ENCODE measurements at places on chromosomes 4 and X.

- DNase-seq, result no peak
These were observed 166.6 kb upstream of the SLC7A11 start for GRCh38 chr4:138408758-138409157.

DNA sequence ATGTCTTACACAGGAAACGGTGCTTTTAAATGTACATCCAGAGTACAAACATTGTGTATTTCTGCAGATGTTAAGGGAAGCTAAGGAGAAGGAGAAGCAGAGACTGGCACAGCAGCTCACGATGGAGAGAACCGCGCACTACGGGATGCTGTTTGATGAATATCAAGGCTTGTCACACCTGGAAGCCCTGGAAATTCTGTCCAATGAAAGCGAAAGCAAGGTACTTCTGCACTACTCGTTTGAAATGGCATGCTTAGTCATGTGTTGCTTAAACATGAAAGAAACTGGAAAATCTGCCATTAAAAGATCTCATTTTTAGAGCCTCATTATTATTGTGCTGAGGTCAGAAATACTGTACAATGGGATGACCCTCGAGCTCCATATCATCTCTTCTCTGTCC is 47.2 kb downstream of the FAM114A1 start:
- DNase-seq, result no peak

GRCh38 chr4:62080431-62080830 is 880.3 kb downstream of the ADGRL3 start:
- DNase-seq, result no peak

- no peak for DNase-seq
These were observed 103.6 kb downstream of the RTL3 start for GRCh38 chrX:78555401-78555980.

GRCh38 chrX:139222511-139223200 is 307.9 kb upstream of the F9 start:
- DNase-seq, result no peak

DNA sequence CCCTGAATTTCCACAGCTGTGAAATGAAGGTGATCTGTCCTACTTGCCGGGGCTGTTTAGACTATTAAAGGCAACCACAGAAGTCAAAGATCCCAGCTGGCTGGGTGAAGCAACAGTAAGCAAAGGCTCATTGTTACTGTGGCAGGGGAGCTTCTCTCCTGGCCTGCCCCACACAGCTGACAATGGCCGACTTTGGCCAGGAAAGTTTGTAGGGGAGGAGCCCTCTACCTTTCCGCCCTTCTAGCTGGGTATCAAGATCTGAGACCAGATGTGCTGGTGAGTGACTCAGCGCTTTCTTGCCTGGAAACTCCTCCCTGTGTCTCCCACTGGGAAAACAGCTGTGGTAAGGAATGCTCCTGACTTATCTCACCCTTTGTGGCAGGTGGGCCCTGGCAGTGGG is 21.1 kb downstream of the RASSF6 start:
- no peak for DNase-seq

GRCh38 chr4:178423366-178423765 is 981.1 kb upstream of the AGA start:
- DNase-seq, result no peak

DNA sequence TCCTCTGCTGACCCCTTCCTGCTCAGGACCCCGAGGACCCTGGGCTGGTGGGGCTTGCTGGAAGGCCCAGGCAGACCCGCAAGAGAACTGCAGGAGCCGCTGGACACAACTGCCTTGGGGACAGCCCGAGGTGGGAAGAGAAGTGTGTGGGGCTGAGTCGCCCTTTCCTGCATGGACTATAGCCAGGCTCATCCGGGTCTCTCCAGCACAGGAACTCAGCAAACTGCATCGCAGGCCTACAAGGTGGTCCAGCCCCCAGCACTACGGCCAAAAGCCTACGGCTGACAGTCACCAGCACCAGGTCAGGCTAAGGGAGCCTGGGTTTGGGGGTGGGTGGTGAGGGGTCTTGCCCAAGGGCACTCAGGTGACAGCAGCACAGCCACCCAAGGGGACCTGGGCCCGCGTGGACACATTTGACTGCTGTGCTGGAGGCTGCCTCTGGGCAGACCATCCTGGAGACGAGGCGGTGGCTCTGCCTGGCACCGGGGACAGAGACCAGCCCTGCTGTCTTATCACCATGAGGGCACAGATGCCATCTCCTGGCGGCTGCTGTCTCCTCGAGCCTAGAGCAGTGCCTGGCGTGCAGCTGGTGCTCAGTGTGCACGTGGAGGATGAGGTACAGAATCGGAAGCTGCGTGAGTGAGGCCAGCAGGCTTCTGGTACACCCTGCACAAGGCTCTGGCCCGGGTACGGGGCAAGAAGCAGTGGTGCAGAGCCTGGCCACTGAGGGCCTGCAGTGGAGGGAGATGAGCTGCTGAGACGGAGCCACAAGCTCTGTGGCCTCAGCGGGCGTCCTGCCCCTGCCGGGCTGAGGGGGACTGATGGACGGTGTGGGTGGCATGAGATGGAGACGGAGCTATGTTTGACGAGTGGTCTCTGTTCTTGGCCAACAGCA is 15.1 kb downstream of the LRPAP1 start:
- DNase-seq, result no peak

GRCh38 chr4:158053086-158053485 is 119.7 kb downstream of the GASK1B start:
- DNase-seq, result no peak

DNA sequence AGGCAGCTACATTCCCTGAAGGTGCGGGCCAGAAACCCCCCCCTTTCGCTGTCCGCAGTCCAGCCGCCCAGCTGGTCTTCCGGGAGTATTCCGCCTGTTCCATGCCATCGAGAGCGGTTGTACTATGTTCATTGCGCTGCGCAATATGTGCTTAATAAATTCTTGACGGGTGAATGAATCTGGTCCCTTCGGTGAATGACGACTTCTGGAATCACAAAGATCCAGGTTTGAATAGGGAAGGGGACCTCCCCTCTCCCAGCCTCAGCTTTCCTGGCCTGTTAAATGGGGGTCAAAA is 777 bp upstream of the TFE3 start:
- DNase-seq, result no peak

GRCh38 chrX:67563469-67564448 is 19.9 kb downstream of the AR start:
- DNase-seq, result no peak

- no peak for DNase-seq
These were observed 1.7 kb downstream of the UNC5C start for GRCh38 chr4:95546866-95547714.

GRCh38 chr4:141099326-141099725 is 33.9 kb downstream of the RNF150 start:
- no peak for DNase-seq

GRCh38 chr4:82293304-82293703 is 80.5 kb downstream of the HNRNPD start:
- DNase-seq, result no peak

GRCh38 chr4:77449171-77449570 is 156.4 kb upstream of the CXCL13 start:
- DNase-seq, result no peak

- no peak for DNase-seq
These were observed 49.1 kb downstream of the ABCG2 start for GRCh38 chr4:88109123-88109881.

DNA sequence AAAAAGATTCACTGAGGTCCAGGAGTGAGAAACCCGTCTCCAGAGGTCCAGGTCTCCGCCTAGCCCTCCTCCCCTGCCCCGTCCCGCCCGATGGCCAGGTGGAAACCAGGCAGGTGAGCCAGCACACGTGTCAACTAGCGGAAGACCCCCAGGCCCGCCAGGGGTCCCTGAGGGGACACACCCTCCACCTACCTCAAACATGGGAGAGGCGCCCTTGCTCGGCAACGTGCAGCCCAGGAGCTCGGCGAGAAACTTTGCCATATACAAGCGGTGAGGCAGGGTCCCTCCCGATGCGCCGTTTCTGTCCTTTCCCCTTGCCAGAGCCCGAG is 330.0 kb downstream of the HNRNPD start:
- no peak for DNase-seq

- DNase-seq, result no peak
These were observed 12.1 kb downstream of the ARMCX6 start for GRCh38 chrX:101605728-101606127.

- no peak for DNase-seq
These were observed 49.1 kb downstream of the DHRSX start for GRCh38 chrX:2451501-2452316.

DNA sequence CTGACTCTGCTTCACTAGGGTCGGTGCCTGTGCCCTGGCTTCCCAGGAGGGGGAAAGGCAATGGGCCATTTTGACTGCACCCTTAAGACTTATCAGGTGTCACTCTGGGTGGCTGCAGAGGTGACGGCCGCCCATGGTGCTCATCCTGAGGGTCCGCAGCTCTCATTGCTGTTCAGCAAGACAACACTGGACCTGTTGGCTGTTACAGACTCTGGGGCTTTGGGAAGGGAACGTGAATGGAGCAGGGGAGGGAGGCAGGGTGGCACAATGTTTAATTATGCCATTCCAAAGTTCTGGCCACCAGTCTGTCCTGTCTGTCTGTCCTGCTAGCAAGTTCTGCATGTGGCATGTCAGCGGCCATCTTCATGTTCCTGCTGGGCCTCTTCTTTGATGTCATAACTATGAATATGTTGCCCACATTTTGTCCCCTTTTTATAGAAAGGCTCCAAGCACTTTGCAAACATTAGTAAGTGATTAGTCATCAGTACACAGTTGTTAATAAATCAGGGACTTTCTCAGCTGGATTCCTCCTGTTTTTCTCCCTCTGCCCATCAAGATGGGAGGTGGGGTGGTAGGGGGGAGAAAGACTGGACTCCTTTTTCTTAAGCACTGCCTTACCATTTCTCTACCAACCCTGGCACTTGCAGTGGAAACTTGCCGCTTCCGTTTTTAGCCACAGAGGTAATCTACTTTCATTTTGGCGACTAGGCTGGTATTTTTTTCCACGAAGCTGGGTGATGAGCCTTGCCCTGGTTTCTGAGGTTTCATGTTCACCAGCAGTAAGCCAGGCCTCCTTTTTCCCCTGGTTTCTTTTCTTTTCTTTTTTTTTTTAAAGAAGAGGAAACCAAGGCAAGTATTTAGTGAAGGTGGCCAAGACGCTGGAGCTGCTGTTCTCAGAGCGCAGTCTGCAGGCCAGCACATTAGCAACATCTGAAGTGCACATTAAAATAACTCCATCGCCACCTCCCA is 88.6 kb upstream of the TRIM2 start:
- DNase-seq, result no peak

GRCh38 chrX:120244735-120245498 is 5.7 kb upstream of the ZBTB33 start:
- DNase-seq, result peak; percentile 76

GRCh38 chr4:138686106-138686835 is 329.3 kb upstream of the NOCT start:
- peak; percentile 26 for DNase-seq

- DNase-seq, result no peak
These were observed 27.7 kb upstream of the PROM1 start for GRCh38 chr4:16111533-16111932.

- DNase-seq, result no peak
These were observed 41.0 kb downstream of the MID1 start for GRCh38 chrX:10579112-10580011.

GRCh38 chr4:68163754-68164153 is 34.1 kb upstream of the TMPRSS11F start:
- no peak for DNase-seq

- DNase-seq, result no peak
These were observed 354.6 kb downstream of the GRID2 start for GRCh38 chr4:92658318-92658717.

- no peak for DNase-seq
These were observed 244.1 kb downstream of the CRLF2 start for GRCh38 chrX:968148-968965.

DNA sequence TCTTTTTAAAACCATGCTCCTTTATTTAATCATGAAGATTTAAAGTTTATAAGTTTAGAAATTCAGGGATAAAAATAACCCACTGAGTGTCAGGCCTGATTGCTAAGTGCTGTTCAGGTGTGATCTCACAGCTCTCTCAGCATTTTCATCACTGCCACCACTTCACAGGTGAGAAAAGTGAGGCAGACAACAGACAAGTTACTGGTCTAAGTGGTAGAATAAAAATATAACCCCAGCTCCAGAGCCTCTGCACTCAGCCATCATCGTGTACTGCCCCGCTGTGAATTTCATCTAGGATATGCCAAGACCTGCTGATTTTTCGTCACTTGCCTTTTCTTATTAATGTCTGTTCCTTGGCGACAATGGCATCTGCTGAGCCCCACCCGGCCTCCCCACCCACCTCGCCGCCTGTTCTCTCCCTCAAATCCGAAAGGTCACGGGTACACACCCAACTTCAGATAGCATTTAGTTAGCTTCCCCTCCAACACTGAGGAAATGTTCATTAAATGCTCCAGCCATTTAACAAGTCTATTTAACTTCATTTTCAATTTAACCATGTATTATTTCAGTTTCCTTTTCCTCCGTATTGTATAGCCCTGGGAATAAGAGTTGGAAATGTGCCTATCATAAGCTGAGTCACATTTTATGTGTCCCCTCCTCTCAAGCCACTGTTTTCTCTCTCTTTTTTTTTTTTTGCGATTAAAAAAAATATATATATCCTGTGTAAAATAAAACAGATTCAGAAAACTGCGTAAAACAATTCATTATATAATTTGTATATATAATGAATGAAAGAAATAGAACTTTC is 236.5 kb downstream of the CBR4 start:
- no peak for DNase-seq

DNA sequence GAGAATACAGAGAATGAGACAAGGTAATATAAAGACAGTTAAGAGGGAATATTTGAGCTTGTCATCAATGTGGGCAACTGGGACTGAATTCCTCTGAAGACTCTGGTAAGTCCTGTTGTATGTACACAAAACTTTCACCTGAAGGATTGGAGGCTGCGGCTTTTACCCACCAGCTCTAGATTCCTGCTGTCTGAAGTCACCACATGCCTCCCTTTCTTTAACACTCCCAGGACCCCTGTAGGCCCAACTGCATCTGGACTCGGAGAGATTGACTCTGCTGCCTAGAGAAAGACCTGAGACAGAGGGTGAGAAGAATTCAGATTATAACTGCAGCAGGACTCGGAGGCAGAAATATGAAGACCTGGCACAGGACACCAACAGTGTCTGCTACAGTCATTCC is 1048.0 kb downstream of the PDHA2 start:
- no peak for DNase-seq

DNA sequence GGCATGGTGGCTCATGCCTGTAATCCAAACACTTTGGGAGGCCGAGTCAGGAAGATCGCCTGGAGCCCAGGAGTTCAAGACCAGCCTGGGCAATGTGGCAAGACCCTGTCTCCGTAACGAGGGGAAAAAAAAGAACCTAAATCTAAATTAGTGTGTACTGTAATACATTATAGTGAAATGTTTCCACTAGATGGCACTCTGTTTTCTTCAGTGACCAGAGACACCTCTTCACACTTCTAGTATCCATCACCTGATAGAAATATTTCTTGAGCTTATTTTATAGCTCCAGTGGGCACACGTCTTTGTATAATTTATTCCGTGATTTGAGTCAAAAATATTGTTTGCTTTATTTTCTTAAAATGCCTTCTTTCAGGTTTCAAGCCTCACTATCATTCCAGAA is 600.9 kb upstream of the DIPK2B start:
- peak; percentile 16 for DNase-seq

- DNase-seq, result no peak
These were observed 32.4 kb upstream of the MYOZ2 start for GRCh38 chr4:119103263-119103662.

GRCh38 chrX:28649541-28649940 is 62.3 kb downstream of the IL1RAPL1 start:
- no peak for DNase-seq

GRCh38 chr4:36208893-36209473 is 35.3 kb downstream of the ARAP2 start:
- DNase-seq, result no peak
